CD4-positive, alpha-beta memory T cell (primary cell): ENCODE measurements at places on chromosomes 13 and 19.
A peak's percentile ranks its signal among the peaks of the same experiment; 100 is the strongest.

- no peak for DNase-seq
Measured at GRCh38 chr13:25575562-25575961, 203.8 kb downstream of the ATP8A2 start.

- DNase-seq, result no peak
Measured at GRCh38 chr19:41413947-41414346, 13.2 kb downstream of the B3GNT8 start.

- DNase-seq, result no peak
Measured at GRCh38 chr13:48808683-48809082, 155.0 kb downstream of the CYSLTR2 start.

GRCh38 chr19:13817018-13817614 lies 21.9 kb downstream of the ZSWIM4 start:
- DNase-seq, result no peak

- peak; percentile 95 for DNase-seq
Measured at GRCh38 chr19:55632463-55632834, 8.1 kb upstream of the ZNF784 start.

- no peak for DNase-seq
Measured at GRCh38 chr19:11754663-11755062, 12.1 kb upstream of the ZNF441 start.

DNA sequence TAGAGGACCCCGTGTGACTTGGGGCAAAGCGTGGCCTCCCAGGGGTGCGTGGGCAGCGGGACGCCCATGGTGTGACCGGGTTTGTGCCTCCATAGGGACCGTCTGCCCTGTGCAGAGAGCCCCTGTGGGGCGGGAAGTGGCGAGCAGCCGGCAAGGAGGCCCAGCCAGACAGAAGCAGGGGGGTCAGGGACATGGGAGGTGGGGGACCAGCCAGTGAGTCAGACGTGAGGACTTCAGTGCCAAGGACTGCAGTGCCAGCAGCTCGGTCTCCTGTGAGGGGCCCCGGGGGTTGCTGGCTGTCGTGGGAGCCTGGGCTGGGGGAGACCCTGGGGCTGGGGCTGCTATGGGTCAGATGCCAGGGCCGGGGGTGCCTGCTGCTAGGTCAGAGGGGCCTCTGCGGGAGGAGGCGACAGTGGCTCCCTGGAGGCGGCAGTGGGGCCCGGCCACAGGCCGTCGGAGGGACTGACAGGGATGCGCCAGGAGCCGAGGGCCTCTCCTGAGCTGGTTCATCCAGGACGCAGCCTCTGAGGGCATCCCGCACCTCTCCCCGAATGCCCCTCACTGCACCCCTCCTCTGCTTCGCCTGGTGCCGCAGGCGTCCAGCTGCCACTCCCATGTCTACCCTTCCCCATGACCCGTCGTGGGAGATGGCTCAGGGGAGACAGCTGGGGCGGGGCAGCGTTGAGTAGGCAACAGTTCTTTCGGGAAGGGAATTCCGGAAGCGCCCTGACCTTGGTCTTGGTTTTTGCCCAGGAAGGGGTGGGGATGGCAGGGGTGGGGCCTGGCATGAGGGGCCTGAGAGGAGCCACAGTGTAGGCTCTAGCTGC lies 80.0 kb downstream of the KDM4B start:
- DNase-seq, result no peak

GRCh38 chr13:37302686-37303085 lies 197.2 kb upstream of the CSNK1A1L start:
- DNase-seq, result no peak

DNA sequence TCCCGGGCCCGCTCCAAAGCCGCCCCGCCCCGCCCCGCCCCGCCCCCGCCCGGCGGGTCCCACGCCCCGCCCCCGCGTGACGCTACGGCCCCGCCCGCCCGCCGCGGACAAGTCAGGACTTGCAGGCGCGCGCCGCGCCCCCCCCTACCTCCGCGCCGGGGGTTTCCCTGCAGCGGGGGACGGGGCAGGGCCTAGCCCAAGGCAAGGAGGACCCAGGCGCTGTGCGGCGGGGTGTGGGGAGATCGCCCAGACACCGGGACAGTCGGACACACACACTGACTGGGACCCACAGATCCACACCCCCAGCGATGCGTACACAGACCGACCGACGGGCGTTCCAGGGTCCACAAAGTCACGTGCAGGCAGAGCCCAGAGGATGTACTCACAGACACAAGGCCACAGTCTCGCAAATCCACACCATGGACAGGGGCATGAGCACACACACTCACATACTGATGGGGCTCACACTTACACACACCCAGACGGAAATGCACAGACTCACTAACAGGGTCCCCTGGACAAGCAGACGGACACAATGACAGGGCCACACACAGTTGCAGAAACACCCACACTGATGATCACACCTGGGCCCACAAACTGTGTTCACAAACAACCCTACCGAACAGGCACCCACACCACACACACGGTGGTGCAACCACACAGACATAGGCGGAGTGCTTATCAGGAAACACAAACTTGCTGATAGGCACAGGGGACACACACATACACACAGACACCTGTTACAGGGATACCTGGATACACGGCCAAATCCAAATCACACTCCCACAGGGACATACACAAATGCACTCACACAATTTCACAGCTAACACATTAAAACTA lies 436 bp upstream of the BBC3 start:
- peak; percentile 88 for DNase-seq

- no peak for DNase-seq
Measured at GRCh38 chr19:57047743-57048142, 72.0 kb upstream of the USP29 start.

- no peak for DNase-seq
Measured at GRCh38 chr13:28505543-28506135, 10.7 kb upstream of the FLT1 start.

DNA sequence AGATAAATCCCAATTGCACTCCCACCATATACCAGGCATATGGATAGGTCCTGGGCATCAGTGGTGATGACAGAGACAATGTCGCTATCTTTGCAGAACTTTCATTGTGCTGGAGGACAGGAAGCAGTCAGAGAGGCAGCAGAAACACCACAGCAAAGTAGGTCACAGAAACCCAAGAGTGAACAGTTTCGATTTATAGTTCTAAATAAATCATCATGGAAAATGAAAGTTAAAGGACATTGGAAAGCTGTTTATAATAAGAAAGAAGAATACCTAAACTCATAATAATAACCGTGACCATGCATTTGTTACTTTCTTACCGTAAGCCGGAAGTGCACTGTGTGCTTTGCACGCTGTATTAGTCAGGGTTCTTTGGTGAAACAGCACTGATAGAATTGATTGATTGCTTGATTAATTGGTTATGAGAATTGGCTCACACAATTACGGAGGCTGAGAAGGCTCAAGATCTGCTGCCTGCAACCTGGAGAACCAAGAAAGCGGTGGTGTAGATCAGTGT lies 38.9 kb downstream of the ALOX5AP start:
- peak; percentile 73 for DNase-seq

DNA sequence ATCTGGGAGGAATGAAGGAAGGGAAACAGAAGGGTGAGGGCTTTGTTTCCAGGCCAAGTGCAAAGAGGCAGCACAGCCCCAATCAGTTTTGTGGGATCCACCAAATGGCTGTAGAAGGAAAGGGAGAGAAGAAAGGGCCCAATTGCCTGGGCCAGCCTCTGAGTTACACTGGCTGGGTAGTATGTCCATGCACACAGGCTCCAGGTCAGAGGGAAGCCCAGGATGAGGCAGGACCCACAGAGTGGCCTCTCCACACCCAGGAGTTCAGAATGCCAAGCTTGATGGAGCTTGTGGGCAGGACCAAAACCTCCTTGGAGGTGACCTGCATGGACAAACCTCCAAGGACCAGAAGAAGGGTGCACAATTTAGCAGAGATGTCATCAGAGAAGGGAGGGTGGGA lies 178.2 kb upstream of the TSHZ3 start:
- no peak for DNase-seq

- DNase-seq, result no peak
Measured at GRCh38 chr13:41494202-41494601, 36.9 kb downstream of the RGCC start.

DNA sequence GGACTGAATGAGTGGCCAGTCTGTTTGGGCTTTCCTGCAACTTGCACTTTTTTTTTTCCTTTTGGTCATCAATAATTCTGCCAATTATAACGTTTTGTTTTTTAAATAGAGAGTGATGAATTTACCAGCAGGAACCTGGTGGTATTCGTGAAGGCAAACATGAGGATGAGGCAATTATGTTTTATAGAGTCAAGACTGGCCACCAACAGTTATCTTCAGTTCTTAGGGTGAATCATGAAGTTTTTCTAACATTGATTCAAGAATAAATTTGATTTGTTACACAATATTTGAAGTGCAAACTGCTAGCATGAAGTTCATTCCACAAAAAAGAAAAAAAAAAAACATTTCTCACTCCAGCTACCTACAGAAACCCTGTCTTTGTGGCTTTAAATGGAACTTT lies 244.5 kb downstream of the SPRY2 start:
- DNase-seq, result no peak

GRCh38 chr19:56683116-56683515 lies 11.6 kb upstream of the ZNF835 start:
- no peak for DNase-seq

- DNase-seq, result no peak
Measured at GRCh38 chr13:84912720-84913119, 886.5 kb downstream of the SLITRK6 start.

DNA sequence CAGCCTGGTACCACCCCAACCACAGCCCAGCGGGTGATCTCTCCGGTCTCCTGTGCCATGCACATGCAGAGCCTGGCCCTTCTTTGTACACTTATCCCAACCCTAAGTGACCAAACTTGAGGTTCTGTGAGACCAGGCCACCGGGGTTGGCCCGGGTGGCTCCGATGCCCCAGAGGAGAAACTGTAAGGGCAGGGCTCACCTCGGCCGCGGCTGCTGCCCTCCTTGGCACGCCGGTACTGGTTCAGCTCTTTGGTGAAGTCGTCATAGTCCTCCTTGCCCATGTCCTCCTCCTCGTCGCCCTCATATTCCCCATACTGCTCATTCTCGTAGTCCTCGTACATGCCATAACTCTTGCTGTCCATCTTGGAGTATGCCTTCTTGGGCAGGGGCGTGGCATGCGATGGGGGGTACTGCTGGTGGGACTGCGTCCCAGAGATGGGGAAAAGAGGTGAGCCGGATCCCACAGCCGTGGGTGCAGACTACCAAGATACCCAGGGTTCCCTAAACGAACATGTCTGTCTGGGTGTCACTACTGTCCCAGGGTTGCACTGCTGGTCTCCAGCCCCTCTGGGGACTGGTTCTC lies 23.7 kb downstream of the ZC3H4 start:
- no peak for DNase-seq

DNA sequence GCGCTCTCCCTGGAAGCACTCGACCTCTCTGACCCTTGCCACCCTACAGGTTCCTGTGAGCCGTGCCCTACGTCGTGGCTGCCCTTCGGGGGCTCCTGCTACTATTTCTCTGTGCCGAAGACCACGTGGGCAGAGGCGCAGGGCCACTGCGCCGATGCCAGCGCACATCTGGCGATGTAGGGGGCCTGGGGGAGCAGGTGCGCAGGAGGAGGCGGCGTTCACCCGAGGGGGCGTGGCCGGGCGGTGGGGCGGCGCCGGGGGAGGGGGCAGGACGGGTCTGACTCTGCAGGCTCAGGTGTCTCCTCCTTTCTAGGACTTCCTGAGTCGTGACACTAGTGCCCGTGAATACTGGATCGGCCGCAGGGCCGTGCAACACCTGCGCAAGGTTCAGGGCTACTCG lies 26.4 kb downstream of the CLEC4M start:
- no peak for DNase-seq

- no peak for DNase-seq
Measured at GRCh38 chr13:77810430-77810829, 108.2 kb downstream of the EDNRB start.

DNA sequence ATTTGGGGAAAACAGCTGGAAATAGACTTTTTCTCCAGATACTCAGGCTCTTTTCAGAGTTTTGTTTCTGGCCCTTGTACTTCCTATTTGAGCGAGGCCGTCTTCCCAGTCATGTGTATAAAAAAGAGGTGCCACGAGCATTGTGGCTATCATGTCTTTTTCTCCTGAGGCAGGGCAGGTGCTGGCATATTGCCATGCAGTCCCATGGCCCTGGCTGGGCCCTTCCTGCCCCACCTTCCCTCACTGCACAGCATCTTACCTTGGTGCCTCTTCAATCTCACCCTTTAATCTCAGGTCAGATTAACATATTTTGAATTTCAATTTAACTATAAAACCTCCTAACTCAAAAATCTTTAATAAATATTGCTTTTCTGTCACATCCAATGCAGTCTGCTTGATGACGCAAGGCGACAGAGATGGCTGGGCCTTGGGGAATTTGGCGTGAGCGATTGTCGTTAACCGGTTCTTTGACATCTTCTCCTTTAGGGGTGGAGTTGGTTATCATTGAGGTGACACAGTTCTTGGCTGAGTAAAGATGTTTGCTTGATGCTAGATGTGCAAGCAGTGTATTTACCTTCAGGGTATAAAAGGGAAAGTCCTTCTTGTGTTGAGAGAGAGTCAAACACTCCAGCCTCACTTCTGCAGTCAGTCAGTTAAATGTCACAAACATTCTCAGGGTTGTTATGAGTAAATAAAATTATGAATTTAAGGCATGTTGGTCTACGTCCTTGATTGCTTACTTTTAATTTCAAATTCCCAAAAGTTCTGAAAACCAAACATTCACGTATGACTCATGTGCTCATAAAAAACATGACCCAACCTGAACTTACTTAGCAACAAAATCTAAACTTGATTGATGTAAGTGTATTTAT lies 289.9 kb downstream of the MYO16 start:
- DNase-seq, result no peak

- no peak for DNase-seq
Measured at GRCh38 chr19:55160986-55161365, 3.4 kb upstream of the TNNI3 start.

DNA sequence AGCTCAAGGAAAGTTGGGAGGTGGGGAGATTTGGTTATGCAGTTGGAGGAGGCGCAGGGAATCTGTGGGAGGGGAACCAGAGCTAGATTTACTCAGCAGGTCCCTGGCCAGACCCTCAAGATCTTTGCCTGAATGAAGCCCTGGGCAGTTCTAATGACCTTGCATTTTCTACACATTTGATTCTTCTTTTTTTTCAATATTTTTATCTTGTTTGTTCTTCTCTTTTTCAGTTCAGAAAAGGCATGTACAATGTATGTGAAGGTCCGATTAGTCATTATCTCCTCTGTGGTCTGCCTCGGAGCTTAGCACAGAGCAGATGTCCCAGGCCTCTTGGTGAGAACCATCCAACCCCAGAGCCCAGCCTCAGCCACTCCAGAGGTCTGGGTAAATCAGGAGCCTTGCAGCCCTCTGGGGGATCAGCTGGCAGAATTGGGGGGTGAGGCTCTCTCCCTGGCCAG lies 24.2 kb downstream of the SERP2 start:
- DNase-seq, result no peak

GRCh38 chr13:112392719-112393118 lies 16.6 kb downstream of the SPACA7 start:
- no peak for DNase-seq

GRCh38 chr13:69617587-69617986 lies 490.0 kb upstream of the ATXN8OS start:
- no peak for DNase-seq

GRCh38 chr19:6509118-6509971 lies 7.2 kb upstream of the TUBB4A start:
- DNase-seq, result no peak

DNA sequence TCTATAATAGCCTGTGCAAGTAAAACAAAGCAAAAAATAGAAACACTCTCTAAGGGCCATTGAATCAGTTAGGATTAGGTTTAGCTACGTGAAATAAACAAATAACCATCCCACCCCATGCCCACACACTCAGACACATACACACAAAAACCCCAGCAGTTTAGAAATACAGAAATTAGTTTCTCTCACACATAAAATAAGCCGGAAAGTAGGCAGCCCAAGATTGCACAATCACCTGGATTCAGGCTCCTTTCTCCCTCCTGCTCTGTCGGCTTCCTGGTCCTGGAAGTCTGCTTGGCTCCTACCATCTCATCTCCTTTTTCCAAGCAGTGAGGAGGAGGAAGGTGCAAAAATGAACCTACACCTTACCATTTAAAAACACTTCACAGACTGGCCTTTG lies 22.6 kb upstream of the USP12 start:
- no peak for DNase-seq
